ENCODE measurements at places on chromosomes 11 and 22.

DNA sequence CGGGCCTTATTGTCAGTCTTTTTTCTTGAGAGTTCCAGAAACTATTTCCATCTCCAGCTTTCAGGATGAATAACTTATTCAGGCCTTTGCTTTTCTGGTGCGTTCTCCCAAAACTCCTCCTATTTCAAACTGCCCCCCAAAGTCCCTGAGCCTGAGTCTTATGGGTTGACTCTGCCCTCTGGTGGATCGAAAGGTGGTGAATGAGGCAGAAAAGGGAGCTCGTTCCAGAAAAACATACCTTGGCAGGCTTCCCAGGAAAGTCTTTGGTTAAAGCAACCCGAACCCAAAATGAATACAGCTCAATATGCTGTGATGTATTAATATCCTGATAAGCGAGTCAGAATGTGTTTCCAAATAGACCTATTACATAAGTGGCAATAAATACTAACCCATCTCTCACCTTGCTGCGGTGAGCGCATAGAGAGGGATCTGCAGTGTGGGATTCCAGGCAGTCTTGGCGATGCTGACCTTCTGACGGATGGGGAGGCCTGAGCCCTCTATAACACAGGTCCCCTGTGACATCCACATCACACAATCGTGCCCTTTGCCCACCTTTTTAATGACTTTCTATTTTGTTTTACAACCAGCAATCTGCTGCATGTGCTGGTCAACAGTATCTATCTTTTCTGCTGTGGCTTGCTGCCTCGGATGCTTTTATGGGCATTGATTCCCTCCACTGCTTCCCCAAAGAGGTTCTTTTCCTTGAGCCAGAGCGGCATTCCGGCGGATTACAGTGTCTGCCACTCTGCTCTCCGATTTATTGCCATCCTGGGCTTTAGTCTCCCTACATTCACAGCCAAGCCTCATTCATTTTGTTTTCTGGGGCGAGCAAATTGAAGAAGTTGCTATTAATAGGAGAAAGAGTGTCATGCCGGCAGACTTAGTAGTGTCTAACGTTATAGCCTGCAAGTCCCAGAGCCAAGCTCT lies 756.8 kb downstream of the NTM start:
- DNase-seq = no peak

- no peak for DNase-seq
Observed at GRCh38 chr22:44538051-44538450, 40.0 kb upstream of the RTL6 start.

DNA sequence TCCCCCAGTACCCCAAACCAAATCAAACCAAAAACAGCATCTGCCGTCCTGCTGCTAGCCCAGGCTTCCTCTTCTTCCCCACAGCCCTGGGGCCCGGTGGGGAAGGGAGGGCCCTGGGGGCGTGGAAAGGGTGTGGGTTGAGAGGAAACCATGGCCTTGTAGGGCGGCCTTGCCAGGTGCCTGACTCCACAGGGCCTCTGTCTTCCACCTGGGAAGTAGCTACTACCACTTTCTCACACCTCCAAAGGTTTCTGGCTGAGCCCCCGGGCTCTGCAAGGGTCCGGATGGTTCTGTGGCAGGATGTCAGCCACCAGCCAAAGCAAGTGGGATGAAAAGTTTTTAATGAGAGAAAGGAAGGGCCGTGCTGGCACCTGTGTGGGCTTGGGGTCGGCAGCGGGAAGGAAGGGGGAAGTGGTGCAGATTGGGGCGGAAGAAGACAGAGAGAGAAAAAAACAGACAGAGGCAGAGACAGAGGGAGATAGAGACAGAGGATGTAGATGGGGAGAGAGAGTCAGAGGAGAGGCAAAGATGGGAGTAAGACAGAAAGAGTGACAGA lies 10.5 kb downstream of the TPST2 start:
- DNase-seq = no peak

DNA sequence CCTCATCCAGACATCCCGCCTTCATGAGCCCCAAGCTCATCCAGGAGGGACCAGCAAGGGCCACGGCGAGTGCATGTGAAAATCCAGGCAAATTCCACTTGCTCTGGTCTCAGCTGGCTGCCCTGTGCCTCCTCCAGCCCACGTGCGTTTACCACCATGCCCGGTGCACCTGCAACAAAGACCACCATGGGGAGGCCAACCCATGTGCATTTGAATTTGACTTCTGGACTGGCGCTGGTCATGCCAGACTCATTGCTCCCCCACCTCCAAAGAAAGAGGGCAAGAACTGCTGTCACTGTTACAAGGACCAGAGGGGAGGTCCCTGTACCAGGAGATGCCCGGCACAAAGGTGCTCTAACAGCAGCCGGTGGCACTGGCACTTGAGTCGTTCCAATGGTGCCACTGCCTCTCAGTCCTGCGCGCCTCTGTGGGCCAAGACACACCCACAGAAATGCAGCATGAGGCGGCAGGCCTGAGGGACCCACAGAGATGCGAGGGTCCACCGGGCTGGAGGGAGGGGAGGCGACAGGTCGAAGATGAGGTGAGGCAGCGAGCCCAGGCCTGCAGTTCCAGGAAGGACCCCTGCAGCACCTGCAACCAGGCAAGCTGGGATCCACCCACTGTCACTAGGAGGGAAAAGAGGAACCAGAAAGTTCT lies 80.3 kb downstream of the PHF21B start:
- DNase-seq = no peak

- DNase-seq = no peak
Observed at GRCh38 chr11:64608046-64608445, 17.0 kb downstream of the SLC22A12 start.

- no peak for DNase-seq
Observed at GRCh38 chr11:61716478-61717285, 35.8 kb upstream of the MYRF start.

All from stimulated activated CD8-positive, alpha-beta memory T cell treated with anti-CD3 and anti-CD28 coated beads, Interleukin-7, amount 100 ng/mL, for 1 hour (primary cell).